ENCODE measurements at places on chromosomes 7 and 10.

DNA sequence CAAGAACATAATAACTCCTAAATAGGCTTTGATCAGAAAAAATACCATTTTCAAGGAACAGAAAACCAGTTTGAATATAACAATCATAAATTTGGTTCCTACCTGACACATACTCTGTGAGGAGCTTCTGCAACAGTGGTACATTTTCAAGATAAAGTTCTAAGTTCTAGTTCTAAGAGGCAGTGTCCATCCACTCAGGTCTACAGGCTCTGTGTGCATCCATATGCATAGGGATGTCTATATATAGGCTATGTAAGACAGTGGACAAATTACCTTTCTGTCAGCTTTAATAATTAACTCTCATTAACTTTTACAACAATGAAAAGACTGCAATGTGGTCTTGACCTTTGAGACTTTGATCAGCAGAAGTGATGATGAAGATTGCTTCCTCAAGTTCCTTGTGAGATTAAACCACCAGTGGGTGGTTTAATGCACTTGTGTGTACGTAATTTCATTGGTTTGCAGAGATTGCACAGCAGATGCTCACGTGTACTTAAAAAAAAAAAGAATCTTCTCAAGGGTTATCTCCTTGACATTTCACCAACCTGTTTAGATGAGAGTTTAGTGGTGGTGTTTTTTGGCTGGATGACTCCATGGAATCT is at the start of gene SLC26A3:
Gene SLC26A3, minus strand, starts transcription at position 215 of the 602 bp plus-strand sequence. CDS start 8,714 bp downstream, outside the sequence.
- DNase-seq = no peak

DNA sequence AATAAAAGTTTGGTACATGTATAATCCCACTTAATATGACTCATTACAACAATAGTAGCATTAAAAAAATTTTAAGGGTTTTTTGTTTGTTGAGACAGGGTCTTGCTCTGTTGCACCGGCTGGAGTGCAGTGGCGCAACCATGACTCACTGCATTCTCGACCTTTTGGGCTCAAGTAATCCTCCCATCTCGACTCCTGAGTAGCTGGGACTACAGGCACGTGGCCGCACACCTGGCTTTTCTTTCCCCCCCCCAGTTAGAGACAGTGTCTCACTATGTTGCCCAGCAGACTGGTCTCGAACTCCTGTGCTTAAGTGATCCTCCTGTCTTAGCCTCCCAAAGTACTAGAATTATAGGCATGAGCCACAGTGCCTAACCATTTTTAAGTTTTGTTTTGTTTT is 40.7 kb downstream of the KMT2C start:
- DNase-seq = no peak

DNA sequence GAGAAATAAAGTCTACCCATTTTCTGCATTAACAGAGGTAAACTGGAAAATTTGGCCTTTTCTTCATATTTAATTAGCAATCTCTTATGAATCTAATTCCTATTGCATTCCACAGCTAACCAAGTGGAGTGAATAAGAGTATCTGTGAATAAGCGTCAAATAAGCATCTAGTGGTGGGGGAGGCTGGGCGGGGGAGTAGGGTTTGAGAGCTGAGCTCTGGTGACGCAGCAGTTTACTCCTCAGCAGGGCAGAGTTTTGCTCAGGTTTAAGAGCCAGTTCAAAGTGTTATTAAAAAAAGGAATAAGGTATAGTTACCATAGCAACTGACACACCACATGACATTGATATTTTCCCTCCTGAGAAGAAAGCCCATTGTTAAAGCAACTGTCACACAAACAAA is 1346.8 kb upstream of the CELF2 start:
- no peak for DNase-seq

DNA sequence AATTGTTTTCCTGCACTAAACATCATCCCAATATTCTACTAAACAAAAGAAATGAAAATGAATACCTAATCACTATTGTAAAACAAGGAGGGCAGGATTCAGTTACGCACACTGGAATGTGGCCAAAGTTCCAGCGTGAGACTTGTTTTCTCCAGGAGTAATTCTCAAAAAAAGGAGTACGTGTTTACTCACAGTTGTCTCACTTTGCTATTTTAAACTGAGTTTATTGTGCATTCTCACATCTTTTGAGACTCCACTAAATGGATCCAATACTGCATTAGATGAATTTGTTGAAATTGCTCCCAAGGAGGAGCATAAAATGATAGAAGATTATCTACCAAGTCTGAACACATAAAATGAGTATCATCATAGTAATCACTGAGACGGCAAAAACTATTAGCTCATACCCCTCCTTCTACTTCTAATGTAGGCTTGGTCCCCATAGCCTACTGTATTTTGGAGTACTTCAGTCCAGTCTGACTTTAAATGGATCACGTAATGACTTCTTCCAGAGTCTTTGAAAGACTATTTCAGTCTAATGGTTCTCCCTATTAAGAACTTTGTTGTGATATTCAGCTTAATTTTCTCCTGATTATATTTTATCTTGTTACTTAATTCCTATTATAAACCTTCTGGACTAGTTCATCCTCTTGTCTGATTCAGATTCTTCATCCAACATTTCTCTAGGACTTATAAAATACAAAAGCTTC is 3.8 kb downstream of the GRM3 start:
- no peak for DNase-seq

GRCh38 chr10:115989621-115990020 is 283.4 kb downstream of the GFRA1 start:
- no peak for DNase-seq

Data from left hindlimb (tissue), 1 donor.